ENCODE measurements at places on chromosomes 3 and 15. TPM values are rescaled to one million over a fixed set of nuclear protein-coding genes. Genes with fewer than 3 reads are reported as not detected.
A peak's percentile ranks its signal among the peaks of the same experiment; 100 is the strongest.

DNA sequence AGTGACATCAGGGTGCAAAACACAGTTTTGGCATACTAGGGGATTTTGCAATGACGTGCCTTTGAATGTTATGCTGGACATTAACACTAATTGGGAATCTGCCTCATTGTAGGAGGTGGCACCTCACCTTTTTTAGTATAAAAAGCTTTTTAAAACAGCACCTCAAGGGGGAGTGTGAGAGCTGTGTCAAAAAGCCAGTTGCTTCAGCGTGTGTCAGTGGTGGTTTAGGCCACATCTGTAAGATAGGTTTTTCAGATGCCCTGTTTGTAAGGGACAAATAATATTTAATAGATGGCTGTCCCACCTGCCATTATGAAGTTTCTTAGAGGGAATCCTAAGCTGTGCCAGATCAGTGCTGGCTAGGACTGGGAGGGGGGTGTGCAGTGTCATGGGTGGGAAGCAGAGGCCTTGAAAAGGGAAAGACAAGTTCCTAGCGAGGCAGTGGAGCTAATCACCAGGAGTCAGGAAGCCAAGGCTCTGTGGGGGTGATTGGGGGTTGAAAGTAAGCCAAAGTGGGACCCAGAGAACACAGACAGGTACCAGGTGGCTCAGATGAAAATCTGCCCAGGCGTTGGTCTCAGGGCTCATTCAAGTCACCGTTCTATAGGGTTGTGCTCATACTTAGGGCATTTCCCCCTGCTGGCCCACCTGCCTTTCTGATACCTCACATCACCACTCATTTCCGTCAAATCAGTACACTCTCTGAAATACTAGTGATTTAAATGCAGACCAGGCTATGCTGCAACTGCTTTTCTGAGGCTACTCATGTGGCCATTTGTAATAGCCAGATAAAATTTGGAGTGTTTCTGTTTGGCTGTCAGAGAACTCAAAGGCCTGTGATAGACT, 120.5 kb downstream of the BBX start:
- DNase-seq: no peak

DNA sequence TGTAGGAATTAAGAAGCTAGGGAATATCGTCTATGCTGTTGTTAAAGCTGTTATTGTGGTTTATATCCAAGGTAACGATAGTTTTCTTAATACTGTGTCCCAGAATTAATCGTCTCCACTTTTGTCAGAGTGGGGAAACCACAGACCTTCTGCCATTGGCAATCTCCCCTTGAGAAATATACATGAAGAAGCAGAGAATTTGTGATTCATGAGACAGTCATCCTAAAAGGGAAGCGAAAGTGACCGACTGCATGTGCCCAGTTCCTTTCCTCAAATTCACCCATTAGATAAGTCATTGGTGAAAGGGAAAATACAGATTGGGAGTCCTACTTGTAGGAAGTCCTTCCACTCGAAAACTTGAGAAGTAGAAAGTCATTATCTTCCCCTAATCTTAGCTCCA, 26.6 kb downstream of the DIPK2A start:
- DNase-seq: peak; percentile 72

GRCh38 chr3:62815981-62816380, 59.2 kb downstream of the CADPS start:
- DNase-seq: no peak

Gene CACNA2D2
- total RNA-seq: not detected

GRCh38 chr15:39682366-39682765, 100.3 kb downstream of the FSIP1 start:
- no peak for DNase-seq

Data from IMR-90 (cell line).